ENCODE measurements at places on chromosomes 1 and 21.

DNA sequence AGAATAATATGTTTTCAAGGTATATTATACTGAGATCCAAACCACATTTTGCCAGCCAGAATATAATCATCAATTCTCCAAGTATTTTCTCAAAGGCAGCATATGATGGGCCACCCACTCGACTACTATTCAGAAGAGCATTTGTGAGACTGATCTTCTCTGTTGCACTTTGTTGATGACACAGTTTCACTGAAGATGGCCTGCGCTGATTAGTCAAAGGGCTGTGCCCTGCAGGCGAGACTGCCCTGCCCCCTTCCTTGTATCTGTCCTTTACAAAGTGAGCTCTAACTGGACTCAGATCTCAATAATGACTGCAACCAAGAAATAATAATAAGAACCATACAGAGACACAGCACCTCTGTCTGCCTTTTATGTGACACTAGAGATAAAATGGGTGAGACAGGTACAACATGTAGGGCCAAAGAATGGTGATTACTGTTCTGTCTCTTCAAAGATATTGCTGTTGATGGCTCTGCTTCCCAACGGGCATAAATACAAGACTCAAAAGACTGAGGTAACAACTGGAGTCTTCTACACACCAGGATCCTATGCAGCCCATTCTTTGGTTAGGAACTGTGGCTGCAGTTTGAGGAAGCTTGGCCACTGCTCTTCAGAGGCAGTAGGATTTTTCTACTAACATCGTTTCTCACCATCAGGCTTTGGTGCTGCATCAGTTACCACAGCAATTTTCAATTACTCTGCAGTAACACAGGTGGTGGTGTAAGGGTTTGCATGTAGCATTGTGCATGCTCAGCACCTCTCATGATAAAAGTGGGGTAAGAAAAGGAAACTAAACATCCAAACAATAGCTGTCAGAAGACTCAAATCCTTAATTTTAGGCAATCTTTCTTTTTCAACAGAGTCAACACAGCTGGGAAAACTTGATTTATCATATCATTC lies 481.1 kb downstream of the PTBP2 start:
- DNase-seq, result no peak

DNA sequence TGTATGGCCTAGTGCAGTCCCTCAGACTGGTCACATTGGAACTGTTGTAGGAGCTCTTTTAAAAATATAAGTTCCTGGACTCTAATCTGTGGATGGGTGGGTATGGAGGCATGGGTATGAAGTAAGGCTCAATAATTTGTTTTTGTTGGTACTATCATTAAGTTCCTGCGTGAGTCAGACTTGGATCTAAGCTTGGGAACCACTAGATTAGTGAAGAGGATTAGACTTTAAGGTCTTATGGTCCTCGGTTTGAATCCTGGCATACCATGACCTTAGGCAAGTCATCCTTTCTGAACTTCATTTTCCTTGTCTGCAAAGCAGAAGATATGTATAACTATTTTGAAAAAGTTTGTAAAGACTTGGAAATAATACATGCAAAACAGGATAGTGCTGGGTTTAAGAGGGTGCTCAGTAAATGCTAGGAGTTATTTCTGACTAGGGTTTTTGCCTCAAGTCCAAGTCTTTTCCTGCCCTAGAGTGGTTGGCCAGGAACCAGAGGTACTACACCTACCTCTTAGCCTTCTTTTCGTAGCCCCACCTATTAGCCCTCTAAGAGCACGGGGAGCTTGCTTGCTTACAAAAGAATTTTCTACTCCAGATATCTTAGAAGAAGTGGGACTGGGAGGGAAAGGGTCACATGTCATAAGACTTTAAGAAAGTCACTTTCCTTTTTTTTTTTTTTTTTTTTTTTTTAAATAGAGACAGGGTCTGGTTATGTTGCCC lies 38.6 kb upstream of the METTL18 start:
- no peak for DNase-seq

- DNase-seq, result no peak
Observed at GRCh38 chr1:242033447-242033846, 34.5 kb upstream of the MAP1LC3C start.

DNA sequence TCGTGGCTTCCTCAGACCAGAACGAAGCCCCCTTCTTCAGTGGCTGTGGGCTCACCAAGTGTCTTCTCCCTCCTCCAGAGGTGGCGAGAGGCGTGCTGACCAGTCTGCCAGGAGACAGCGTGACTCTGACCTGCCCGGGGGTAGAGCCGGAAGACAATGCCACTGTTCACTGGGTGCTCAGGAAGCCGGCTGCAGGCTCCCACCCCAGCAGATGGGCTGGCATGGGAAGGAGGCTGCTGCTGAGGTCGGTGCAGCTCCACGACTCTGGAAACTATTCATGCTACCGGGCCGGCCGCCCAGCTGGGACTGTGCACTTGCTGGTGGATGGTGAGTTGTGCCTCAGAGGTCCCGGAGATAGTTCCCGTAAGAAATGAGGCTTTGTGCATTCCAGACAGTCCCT lies 24.0 kb downstream of the IL6R start:
- no peak for DNase-seq

DNA sequence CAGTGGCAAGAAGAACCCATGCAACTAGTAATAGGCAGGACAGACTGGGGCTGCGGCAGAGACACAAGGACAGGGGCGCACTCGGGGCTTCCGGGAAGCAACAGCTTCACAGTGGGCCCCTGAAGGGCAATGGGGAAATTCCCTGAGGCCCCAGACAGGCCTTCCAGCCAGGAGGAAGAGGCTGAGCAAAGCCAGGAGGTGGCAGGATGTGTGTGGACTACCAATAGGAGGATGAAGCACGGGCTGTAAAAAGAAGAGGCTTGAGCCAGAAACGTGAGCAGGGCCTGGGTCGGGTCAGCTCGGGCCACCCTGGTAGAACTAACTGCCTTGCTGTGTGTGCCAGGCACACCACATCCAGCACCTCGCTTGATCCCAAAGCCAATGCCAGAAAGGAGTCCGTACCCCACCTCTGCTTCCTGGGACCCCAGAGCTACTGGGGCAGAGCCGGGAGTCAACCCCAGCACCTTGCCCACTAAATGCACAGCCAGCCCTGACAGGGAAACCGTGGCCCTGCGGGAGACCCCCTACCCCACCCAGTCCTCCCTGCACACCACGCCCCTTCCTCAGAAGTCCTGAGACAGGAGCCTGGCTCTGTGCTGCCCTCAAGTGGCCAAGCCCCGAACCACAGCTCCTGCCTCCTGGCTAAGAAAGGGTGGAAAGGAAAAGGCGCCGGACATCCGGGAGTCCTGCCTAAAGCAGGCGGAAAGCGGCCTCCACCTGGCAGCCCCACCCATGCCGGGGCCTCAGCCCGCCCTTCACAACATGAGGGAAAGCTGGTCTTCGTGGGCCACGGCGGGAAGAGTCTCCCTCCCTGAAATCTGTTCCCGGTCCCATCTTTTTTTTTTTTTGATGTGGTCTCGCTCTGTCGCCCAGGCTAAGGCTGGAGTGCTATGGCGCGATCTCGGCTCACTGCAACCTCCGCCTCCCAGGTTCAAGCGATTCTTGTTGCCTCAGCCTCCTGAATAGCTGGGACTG lies 33.7 kb downstream of the TTC39A start:
- DNase-seq, result peak; percentile 89

DNA sequence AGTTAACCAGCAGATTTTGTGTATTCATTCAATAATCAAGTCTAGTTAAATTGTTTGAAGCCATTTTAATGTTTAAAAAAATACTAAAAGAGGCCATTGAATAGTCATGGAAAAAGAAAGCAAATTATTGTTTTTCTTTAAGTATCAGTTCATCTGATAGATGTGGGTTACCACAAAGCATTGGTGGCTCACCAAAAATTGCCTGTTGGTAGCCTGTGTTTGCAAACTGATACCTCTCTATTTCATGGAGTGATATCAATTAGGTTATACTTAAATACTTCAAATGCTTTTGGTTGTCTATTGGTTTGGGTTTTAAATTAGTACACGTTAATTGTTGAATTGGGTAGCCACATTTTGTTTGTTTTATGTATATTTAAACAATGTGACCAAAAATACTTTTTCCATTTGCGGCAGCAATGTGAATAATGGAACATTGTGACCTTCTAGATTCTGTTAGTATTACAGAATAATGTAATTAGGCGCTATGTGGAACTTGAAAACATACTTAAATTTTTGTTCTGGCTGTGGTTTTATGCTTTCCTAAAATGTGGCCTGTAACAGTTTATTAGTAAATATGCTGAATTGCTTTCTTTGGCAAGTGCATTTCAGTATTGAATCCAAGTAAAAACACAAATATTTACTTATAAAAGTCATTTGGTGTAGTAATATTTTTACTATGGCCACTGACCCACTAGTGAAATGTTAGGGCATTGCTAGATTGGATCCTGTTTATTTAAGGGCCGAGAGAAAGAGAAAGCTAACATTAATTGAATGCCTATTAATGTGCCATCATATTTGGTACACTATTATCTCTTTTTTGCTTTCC lies 37.1 kb upstream of the NBL1 start:
- peak; percentile 31 for DNase-seq
